ENCODE measurements at places on chromosomes 6 and 20.

- no peak for DNase-seq
Measured at GRCh38 chr20:37144856-37145404, 34.2 kb upstream of the RPN2 start.

- DNase-seq, result no peak
Measured at GRCh38 chr6:163474581-163474980, 60.1 kb downstream of the QKI start.

DNA sequence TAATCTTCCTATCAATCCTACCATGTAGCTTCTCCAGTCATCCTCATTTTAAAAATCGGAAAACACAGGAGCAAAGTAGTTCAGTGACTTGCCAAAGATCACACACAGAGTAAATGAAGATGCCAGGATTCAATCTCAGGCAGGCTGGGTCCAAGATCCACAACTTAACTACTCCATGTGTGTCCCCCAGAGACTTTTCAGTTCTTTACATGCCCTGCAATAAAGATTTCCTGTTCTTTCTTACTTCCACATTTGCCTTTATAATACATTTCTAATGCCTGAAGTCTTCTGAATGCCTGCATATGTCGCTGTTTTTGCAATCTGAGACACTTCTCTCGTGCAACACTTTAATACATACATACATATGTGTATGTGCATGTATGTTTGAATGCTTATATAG, 121.7 kb upstream of the MARCKS start:
- DNase-seq, result no peak

DNA sequence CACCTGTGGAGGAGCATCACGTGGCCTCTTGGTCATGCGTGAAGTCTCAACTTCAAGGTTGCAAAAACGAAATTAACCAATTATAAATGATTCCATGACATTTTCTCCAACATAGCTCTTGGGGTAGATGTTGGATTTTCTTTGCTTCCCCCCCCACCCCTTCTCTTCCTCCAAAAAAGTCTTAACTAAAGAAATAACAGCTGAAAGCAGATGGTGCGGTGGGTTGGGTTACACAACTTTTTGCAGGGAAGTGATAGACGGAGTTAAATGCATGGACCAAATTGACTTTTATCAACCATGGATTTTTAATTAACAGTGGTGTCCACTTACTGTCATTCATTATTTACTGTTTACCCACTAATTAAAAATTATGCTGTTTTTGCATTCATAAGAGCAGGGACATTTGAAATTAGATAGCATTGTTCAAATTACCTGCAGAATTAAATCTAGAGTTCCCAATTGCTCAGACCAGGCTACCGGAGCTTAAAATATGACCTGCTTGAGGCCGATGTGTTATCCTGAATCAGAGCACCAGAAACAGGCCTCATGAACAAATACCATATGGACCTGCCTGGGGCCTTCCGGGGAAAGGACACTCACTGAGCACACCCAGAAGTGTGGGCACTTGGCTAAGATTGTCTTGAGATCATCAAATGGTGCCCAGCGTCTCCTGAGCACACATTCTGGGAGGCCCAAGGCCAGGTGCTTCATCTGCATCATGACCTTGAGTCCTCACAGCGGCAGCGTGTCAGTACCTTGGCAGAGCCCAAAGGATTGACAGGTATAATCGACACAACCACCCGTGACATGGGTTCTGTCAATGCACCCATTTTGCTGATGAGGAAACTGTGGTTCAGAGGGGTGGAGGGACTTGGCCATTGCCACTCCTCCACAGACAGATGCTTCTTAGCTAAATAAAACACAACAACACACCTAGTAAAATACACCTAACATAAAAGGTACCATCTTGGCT, 41.5 kb downstream of the APCDD1L start:
- DNase-seq, result no peak

GRCh38 chr6:53616450-53617357, 48.9 kb downstream of the KLHL31 start:
- no peak for DNase-seq

DNA sequence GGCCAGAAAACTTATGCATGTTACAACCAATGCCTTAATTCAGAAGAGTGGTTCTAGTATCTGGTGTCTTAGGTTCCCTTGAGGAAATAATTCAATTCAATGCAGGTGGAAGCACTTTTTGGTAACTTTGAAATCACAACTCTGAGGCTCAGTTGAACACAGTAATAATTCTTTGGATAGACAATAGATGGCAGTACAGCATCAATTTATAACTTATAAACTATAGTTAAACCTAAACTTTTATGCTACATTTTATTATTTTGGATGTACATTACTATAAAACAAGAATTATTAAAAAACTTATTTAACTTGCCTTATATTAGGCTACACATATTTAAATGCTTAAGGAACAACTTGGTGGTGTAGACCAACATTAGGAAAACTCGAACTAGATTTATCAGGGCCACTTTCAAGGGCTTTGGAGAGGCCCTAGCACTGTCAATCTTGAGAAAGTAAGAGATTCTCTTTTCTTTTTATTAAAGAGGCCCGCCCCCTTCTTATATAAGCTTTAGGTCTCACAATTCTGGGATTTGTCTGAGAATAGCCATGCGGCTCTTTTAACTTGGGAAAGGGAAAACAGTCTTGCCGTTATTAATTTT, 85.9 kb downstream of the CRYBG1 start:
- peak; percentile 19 for DNase-seq

GRCh38 chr6:73923905-73924485, 228.0 kb downstream of the CD109 start:
- no peak for DNase-seq

DNA sequence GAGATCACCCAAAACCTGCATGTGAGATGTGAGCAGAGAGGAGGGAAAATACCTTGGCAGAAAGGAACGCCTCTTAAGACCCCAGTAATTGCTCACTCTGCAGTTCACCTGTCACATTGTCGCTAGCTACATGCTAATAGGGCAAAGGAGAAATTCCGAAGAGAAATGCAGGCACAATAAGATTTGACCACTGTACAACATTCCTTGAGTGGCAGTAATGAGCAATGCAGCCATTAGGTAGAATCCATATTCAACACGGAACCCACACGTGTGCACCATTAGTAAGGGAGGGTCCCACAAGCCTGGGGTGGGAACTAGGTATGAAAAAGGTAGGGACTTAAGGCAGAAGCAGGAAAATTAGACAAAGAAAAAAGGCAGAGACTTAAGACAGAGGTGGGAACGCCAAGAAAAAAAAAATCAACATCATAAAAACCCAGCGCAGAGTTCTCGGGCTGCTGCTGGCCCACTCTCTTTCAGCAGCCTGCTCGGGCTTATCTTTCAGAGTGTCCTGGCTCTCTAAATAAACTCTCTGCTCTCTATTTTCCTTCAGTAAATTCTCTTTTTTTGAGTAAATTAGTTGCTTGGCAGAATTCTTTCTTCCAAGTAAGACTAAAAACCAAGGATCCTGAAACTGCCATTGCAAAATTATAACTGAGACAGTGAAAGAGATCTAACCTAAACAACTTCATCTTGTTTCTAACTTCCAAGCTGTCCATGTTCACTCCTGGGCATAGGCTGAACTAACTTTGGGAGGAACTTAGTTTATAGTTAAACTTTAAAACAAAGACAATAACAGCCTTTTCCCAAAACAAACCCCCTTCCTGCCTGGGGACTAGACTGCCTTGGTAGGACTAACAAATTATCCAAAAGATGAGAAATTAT, 116.5 kb downstream of the CD24 start:
- DNase-seq, result no peak

- no peak for DNase-seq
Measured at GRCh38 chr20:6135347-6135746, 12.5 kb upstream of the FERMT1 start.

DNA sequence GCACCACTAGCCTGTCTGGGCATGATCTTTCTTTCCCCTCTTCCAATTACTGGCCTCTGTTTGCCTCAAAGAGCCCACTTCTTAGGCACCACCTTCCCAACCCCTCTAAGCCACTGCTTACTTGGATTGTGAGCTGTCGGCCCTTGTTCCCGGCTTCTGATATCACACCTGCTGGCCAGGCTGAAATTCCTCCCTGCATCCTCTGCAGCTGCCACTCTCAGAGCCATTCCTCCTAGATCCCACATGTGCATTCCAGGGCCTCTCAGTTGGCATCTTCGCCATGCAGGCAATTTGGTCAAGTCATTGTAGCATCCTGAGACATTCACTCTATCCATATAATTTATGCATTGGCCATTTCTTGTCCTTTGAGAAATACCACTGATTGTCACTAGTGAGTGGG, 135.9 kb downstream of the OLIG3 start:
- DNase-seq, result no peak

DNA sequence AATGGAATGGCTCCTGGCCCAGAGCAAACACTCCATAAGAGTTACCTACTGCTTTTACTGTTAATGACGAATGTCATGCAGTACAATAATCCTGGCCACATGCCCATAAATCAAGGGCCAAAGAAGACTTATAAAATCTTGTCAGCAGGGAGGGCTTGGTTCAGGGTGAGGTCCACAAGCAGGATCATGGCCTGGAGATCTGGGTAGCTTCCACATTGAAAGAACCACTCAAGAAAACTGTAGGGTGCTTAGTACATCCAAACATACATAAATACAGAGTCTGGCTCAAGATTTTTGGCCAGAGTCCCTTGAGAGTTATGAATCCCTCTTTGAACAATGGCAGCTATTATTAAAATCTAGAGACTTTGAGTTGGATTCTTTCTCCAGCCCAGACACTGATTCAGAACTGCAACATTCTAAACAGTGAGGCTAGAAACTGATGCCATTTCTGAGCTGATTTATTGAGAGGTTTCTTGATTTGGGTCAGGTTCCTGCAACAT, 188.7 kb downstream of the CDC5L start:
- DNase-seq, result no peak

GRCh38 chr6:56144538-56145324, 102.6 kb downstream of the COL21A1 start:
- no peak for DNase-seq

GRCh38 chr20:58891718-58892140, 39.2 kb downstream of the GNAS start:
- DNase-seq, result no peak

DNA sequence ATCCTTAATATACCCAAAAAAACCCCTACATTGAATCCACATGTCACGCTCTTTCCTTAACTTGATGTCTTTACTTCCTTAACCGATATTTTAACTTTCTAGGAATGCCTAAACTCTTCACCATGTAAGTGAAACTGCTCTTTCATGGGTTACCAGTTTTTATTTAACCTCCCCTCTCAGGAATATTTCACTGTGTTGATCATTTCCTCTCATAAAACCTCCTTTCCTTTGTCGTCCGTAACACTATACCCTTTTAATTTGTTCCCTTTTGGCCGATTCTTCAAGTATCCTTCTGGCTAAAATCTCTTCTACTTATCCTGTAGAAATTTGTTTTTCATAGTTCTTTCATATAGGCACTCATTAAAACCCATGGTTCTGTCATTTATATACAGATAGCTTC, 24.6 kb downstream of the SYCP2 start:
- no peak for DNase-seq

- no peak for DNase-seq
Measured at GRCh38 chr6:33903579-33903978, 99.8 kb upstream of the MLN start.

DNA sequence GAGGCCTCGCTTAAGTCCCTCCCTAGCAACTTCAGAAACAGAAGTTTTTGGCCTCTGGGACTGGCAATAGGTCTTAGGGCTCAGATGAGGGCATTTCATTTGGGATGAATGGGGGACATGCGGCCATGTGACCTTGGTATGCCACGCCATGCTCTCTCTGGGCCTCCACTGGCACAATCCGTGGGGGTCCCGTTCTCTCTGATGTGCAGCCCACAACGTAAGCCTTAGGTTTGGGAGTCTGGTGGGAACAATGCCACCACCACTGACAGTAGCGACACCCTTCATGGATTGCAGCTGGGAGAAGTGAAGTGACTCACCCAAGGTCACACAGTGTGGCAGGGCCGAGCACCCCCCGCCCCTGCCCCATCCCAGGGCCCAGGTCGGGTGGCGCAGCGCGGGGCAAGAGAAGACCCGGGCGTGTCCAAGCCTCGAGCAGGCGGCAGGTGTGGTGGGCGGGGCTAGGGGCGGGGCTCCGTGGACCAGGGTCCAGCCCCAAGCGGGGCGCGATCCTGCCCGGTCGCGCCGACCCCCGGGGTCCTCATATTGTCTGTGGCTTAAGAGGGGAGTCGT, 864 bp upstream of the CEBPB start:
- DNase-seq, result no peak

- no peak for DNase-seq
Measured at GRCh38 chr6:63985223-63985622, 349.6 kb downstream of the PHF3 start.

- DNase-seq, result no peak
Measured at GRCh38 chr20:45342855-45343531, 5.2 kb downstream of the SDC4 start.

- no peak for DNase-seq
Measured at GRCh38 chr20:389220-389619, 8.7 kb downstream of the TRIB3 start.

- peak; percentile 36 for DNase-seq
Measured at GRCh38 chr6:124960757-124961463, 1.3 kb upstream of the RNF217 start.

DNA sequence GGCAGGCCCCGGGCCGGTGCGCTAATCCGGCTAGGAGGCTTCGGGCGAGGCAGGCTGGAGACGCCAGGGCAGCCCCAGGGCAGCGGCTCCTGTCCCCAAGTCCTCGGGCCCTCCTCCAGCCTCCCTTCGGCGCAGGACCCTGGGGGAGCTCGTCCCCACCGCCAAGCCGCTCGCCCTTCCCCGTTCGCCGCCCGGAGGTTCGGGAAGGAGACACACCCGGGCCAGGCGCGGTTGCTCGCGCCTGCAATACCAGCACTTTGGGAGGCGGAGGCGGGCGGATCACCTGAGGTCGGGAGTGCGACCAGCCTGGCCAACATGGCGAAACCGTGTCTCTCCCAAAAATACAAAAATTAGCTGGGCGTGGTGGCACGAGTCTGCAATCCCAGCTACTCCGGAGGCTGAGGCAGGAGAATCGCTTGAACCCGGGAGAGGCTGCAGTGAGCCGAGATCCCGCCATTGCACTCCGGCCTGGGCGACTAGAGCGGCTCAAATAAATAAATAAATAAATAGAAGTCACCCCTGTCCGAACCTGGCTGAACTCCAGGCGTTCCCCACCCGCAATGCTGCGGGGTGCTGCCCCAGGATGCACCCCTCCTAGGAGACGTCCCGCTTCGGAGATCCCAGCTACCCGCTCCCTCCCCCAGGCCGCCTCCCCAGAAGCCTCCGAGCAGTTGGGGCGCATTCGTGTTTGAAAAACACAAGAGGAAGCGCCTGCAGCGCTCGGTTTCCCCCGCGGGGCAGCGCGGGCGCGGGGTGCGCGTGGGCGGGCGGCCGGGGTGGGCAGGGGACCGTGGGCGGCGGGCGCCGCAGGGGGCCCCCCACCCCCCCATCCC, 27.5 kb downstream of the SERPINB9 start:
- DNase-seq, result no peak

DNA sequence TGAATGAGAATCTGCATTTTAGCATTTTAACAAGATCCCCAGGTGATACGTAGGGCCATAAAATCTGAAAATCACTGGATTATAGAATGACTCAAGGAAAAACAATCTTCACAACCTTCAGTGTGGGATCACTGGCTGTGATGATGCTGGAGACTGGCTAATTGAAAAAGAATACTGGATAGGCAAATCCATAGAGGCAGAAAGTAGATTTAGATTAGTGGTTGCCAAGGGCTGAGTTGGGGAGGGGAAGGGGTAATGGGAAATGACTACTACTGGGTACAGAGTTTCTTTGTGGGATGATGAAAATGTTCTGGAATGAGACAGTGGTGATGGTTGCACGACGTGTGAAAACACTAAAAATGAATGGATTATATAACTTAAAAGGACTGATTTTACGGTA, 84.1 kb downstream of the CDK19 start:
- no peak for DNase-seq

- no peak for DNase-seq
Measured at GRCh38 chr6:155638200-155638599, 182.6 kb upstream of the NOX3 start.
